B cell (primary cell): ENCODE measurements at places on chromosomes 2 and 18. TPM values are rescaled to one million over a fixed set of nuclear protein-coding genes. Genes with fewer than 3 reads are reported as not detected.

DNA sequence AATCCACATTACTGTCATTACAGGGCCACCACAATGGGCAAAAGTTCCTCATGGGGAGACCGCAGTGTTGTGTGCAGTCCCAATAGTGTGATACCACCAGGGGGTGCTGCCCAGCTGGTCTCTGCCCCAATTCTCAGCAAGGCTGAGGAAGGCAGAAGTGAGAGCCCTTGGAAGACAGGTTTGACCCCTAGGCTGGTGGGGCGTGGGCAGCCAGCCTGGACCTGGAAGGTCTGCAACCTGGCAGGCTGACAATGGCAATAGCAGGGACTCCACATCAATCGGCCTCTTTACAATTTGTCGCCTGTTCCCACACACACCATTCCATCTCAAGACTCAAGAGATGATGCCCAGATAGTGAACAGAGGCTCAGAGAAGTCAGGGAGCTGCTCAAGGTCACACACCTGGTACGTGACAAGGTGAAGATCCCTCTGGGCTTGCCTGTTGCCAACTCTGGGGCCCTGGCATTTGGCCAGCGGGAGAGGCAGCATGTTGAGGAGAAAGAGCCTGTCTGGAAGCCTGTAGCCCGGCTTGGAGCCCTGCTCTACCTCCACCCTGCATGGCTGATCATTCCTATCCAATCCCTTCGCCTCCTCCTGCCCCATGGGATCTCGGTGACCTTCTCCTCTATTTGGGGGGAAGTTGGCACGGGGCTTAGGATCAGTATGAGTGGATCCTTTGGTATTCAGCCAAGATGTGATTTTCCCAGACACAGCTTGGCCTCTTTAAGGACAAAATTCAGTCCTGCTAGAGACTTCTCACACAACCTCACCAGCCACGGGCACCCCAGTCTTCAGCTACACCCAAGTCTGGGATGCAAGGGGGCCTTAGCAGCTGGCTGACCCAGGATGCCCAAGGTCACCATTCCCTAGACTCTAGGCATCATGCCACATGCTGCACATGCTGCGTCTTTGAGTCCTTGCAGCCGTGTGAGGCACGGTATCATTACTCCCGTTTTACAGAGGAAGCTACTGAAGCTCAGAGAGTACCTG lies 2.9 kb upstream of the ATOH8 start:
- H3K4me3 ChIP-seq, result no peak overlapping the region
- H3K27ac ChIP-seq, result no peak overlapping the region
- H3K4me1 ChIP-seq, result peaks cover 64% of the 10 kb centered on the region
- no peaks in the 10 kb centered on the region for H3K36me3 ChIP-seq
- peak; percentile 67 for DNase-seq
- H3K27me3 ChIP-seq, result peaks cover 32% of the 10 kb centered on the region

- H3K27me3 ChIP-seq, result no peaks in the 10 kb centered on the region
- no peak for DNase-seq
- H3K27ac ChIP-seq, result no peak overlapping the region
- H3K36me3 ChIP-seq, result no peaks in the 10 kb centered on the region
- no peak overlapping the region for H3K4me3 ChIP-seq
Measured at GRCh38 chr18:21996351-21996826, 173.0 kb upstream of the GATA6 start.

DNA sequence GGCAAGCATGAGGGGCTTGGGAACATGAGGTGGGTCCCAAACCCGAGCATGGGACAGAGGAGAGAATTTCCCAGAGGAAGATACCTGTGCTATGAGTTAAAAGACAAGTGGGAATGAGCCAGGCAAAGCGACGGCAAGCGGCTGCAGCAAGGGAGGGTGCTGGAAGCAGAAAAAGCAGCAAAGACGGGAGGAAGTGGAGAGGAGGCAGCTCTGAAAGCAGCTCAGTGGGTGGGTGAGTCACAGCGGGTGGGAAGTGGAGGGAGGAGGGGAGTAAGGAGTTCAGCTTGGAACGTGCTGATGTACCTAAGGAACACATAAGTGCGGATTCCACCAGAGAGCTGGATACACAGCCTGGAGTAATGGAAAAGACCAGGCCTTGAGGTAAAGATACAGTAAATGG lies 41.4 kb downstream of the THUMPD2 start:
- no peak overlapping the region for H3K27ac ChIP-seq
- no peak for DNase-seq
- H3K36me3 ChIP-seq, result peaks cover 6% of the 10 kb centered on the region

- H3K27ac ChIP-seq, result peak overlapping the region; percentile 1
- DNase-seq, result peak; percentile 44
- H3K4me1 ChIP-seq, result peaks cover 6% of the 10 kb centered on the region
- H3K27me3 ChIP-seq, result no peaks in the 10 kb centered on the region
Measured at GRCh38 chr2:163417596-163418337, 318.0 kb downstream of the FIGN start.

DNA sequence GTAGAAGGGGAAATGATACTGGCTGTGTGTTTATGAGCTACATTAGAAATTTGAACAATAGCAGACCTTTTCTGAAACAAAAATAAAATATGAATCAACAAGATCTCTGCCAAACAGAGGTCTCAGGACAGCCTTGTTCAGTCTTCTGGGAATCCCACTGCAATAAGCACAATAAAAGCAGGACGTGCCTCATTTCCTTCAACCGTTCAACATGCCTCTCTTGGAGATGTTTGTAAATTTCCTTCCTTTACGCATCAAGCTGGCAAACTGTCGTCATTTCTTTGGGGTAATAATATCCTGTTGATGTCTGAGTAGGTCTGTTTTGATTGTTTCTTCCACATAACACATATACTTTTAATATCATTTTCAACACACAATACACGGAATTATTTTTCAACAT lies 77.2 kb downstream of the TCF4 start:
- peak overlapping the region; percentile 85 for H3K27ac ChIP-seq
- no peaks in the 10 kb centered on the region for H3K27me3 ChIP-seq
- H3K4me1 ChIP-seq, result peaks cover 25% of the 10 kb centered on the region
- DNase-seq, result peak; percentile 81
- H3K4me3 ChIP-seq, result peak overlapping the region; percentile 4

GRCh38 chr2:239692362-239692851 lies 291.6 kb upstream of the HDAC4 start:
- H3K4me1 ChIP-seq, result no peaks in the 10 kb centered on the region
- H3K4me3 ChIP-seq, result no peak overlapping the region
- peaks cover 2% of the 10 kb centered on the region for H3K27me3 ChIP-seq

GRCh38 chr2:71069376-71069775 lies 928 bp downstream of the NAGK start:
- H3K4me3 ChIP-seq, result peak overlapping the region; percentile 58
- H3K27ac ChIP-seq, result peak overlapping the region; percentile 99
- peaks cover 77% of the 10 kb centered on the region for H3K4me1 ChIP-seq
- peaks cover 18% of the 10 kb centered on the region for H3K36me3 ChIP-seq

DNA sequence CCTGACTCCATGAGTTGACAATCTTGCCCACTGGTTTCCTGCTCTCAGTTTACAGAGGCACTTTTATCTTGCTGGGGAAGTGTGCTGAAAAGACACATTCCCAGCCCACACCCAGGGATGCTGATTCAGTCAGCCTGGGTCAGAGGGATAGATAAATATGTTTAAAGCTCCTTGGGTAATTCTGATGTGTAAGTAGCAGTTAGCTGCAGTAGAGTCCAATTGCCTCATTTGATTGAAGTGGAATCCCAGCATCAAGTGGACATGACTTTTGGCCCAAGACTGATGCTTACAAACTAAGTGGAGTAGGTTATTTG lies 29.4 kb downstream of the PSD4 start:
- H3K4me3 ChIP-seq, result no peak overlapping the region
- H3K4me1 ChIP-seq, result peaks cover 13% of the 10 kb centered on the region
- no peak for DNase-seq
- H3K27me3 ChIP-seq, result no peaks in the 10 kb centered on the region
- no peak overlapping the region for H3K27ac ChIP-seq

DNA sequence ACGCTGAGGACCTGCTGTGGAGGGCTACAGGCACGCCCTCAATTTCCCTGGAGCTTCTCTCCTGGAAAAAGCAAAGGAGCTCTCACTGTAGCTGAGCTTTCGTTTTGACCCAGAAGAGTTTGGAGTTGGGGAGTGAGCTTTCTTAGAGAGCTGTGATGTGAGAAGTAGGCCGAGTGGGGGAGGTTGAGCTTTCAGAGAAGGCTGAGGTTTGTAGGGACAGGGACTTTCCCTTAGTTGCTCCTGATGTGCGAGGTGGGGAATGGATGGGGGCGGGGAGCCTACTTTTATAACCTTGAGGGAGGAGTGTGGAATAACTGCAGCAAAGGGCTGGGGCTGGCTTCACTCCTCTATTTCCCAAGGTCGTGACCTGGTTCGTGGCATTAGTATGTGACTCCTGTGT lies 47.1 kb downstream of the ZNF532 start:
- no peaks in the 10 kb centered on the region for H3K27me3 ChIP-seq
- no peaks in the 10 kb centered on the region for H3K36me3 ChIP-seq
- H3K27ac ChIP-seq, result peak overlapping the region; percentile 89
- DNase-seq, result no peak

GRCh38 chr2:229220254-229220653 lies 50.8 kb downstream of the PID1 start:
- no peaks in the 10 kb centered on the region for H3K36me3 ChIP-seq
- H3K27me3 ChIP-seq, result no peaks in the 10 kb centered on the region
- H3K27ac ChIP-seq, result no peak overlapping the region
- DNase-seq, result no peak

DNA sequence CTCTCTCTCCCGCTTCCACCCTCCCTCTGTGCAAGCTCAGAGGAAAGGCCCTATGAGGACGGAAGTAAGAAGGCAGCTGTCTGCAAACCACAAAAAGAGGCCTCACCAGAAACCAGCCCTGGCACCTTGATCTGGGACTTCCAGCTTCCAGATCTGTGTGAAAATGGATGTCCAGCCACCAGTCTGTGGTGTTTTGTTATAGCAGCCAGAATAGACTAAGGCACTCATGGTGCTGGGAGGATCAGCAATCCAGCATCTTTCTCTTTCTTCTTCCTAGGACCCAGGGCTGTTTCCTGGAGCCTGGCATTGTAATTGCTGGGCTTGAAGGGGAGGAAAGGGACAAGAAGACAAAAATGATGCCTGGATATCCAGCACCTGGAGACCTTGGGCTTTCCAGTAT lies 122.5 kb downstream of the SOCS6 start:
- no peak for DNase-seq
- no peaks in the 10 kb centered on the region for H3K4me1 ChIP-seq
- H3K27ac ChIP-seq, result no peak overlapping the region
- no peak overlapping the region for H3K4me3 ChIP-seq
- no peaks in the 10 kb centered on the region for H3K27me3 ChIP-seq

- H3K36me3 ChIP-seq, result no peaks in the 10 kb centered on the region
- DNase-seq, result no peak
- no peak overlapping the region for H3K27ac ChIP-seq
- H3K4me3 ChIP-seq, result no peak overlapping the region
Measured at GRCh38 chr2:76870011-76870410, 652.2 kb downstream of the LRRTM4 start.

- no peaks in the 10 kb centered on the region for H3K27me3 ChIP-seq
- no peak overlapping the region for H3K27ac ChIP-seq
- no peak for DNase-seq
- H3K4me3 ChIP-seq, result no peak overlapping the region
Measured at GRCh38 chr18:8616028-8616401, 6.8 kb downstream of the RAB12 start.

DNA sequence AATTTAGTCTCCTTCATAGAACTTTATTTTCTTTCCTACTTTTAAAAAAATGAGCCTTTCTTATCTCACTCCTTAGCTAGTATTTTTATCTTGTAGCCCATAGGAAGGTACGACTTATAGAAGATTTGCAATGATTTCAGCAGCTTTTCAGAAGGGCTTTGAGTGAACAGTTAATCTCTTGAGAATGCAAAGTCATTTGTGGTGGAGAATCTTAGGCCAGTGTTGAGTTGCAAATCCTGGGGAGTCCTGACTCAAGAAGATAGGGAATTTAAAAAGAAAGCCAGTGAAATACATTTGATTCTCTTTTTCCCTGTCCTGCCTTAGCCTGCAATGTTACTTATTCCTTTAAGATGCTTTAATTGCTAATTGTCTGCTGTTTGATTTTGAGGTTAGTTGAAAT lies 33.6 kb downstream of the LYPD6 start:
- H3K36me3 ChIP-seq, result no peaks in the 10 kb centered on the region
- H3K27me3 ChIP-seq, result peaks cover 6% of the 10 kb centered on the region

- H3K27me3 ChIP-seq, result peaks cover 34% of the 10 kb centered on the region
- H3K4me3 ChIP-seq, result no peak overlapping the region
- peaks cover 21% of the 10 kb centered on the region for H3K4me1 ChIP-seq
- no peaks in the 10 kb centered on the region for H3K36me3 ChIP-seq
Measured at GRCh38 chr2:176161825-176162626, 4.9 kb downstream of the HOXD3 start.

DNA sequence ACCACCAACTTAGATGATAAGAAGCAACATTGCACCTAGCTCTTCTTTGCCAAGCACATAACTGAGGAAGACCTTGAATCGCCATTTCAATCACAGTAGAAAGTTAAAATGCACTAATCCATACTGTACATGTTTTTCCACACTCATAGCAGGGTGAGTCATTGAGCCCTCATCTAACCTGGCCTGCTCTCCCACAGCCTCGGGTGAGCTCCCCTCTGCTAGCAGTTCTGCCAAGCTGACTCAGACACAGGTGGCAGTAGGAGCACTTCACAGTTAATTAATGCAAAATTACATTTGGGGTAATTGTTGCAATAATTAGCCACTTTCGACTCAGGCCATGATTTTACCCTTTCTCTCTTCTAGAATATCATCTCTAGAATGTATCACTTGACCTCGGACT lies 1632.8 kb upstream of the CELF4 start:
- H3K27ac ChIP-seq, result no peak overlapping the region
- no peak overlapping the region for H3K4me3 ChIP-seq
- H3K36me3 ChIP-seq, result no peaks in the 10 kb centered on the region

DNA sequence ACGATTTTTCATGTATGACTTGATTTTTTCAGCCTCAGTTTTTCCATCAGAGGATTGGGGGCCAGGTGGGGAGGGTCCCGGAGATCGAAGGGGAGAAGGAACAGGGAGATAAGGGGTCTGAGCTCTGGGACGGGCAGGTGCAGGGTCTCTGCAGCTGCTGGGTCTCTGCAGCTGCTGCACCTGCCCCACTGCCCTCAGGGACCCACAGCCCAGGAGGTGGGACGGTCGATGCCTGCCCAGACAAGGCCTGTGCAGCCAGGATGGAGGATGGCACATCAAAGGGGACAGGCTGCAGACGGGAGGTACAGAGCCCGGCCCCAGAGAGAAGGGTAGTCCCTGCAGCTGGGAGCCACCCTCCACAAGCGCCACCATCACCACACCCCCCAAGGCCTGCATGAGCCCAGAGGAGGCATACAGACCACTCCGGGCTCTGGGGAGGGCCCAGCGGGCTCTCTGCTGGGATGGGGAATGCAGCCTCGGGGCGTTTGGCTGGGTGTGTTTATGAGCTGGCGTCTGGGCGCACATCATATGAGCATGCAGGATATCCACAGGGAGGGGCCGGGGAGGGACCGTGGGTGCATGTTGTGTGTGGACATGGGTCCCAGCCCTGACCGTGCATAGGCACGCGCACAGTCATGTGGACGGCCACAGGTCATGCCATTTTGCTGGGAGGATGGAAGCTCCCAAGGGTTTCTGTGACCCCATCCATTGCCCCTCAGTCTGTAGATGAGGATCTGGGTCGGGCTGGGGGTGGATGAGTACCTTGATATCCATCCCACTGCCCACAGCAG lies 34.9 kb upstream of the GPC1 start:
- no peaks in the 10 kb centered on the region for H3K27me3 ChIP-seq
- no peak overlapping the region for H3K4me3 ChIP-seq
- no peaks in the 10 kb centered on the region for H3K4me1 ChIP-seq
- no peak overlapping the region for H3K27ac ChIP-seq
- DNase-seq, result no peak

VWC2L gene
- total RNA-seq, result not detected in 2 replicates

LAMA3 gene
- total RNA-seq, result 0.32 TPM in 1 of 2 replicates, not detected in the other

EHD3 gene
- 60.4 and 60.5 TPM in 2 replicates for total RNA-seq

ABHD1 gene
- 0.73 and 1.5 TPM in 2 replicates for total RNA-seq

HOXD8 gene
- not detected in 2 replicates for total RNA-seq

SLC5A7 gene
- not detected in 2 replicates for total RNA-seq

DNAJC5G gene
- 0.39 TPM in 1 of 2 replicates, not detected in the other for total RNA-seq

SCN9A gene
- not detected in 2 replicates for total RNA-seq

ERICH2 gene
- total RNA-seq, result not detected in 2 replicates
